Adrenal gland (tissue), 19 donors: ENCODE measurements at places on chromosomes 12 and 14. TPM values are rescaled to one million over a fixed set of nuclear protein-coding genes. Genes with fewer than 3 reads are reported as not detected.

- no peak overlapping the region for H3K4me3 ChIP-seq
- peaks cover 15% of the 10 kb centered on the region for H3K4me1 ChIP-seq
- peak overlapping the region; percentile 13 for H3K27ac ChIP-seq
- no peaks in the 10 kb centered on the region for H3K36me3 ChIP-seq
These were observed 7.3 kb downstream of the MSI1 start for GRCh38 chr12:120361506-120362208.

GRCh38 chr14:54188064-54188666 lies 208.6 kb upstream of the CDKN3 start:
- H3K4me3 ChIP-seq, result no peak overlapping the region
- H3K4me1 ChIP-seq, result no peaks in the 10 kb centered on the region
- no peak overlapping the region for H3K27ac ChIP-seq
- H3K36me3 ChIP-seq, result no peaks in the 10 kb centered on the region
- no peak for DNase-seq
- H3K27me3 ChIP-seq, result no peaks in the 10 kb centered on the region

DNA sequence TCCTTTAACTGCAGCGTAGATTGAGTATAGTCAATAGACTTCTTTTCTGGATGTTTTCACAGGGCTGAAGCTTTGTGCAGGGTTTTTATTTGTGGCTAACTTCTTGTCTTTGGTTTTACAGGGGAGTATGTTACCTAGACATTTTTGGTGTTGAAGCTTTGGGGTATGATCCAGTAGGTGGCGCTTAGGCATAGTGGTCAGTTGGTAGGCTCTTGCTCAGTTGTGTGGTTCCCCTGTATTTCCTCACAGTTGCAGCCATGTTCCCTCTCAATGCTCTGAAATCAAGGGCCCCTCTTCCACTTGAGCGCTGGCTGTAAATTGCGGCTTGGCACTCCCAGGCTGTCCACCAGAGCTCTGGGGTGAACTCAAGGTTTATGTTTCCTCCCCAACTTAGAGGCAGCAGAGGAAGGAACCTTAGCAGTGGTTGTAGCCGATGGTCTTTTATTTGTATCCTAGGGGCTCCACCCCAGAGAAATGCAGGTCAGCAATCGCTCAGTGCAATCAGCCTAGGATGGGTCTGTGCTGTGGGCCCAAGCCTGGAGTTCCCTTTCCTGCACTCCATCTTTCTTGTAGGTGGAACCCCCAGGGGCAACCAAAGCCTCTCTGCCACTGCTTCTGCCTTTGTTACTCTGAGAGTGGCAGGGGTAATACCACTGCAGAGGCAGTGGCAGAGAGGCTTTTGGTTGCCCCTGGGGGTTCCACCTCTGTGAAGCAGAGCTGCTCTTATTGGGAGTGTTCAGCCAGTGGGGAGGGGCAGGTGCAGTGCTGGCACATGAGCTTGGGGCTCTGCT lies 55.1 kb downstream of the CMAS start:
- H3K27me3 ChIP-seq, result no peaks in the 10 kb centered on the region
- H3K36me3 ChIP-seq, result no peaks in the 10 kb centered on the region
- no peaks in the 10 kb centered on the region for H3K4me1 ChIP-seq
- peak; percentile 75 for DNase-seq
- H3K4me3 ChIP-seq, result no peak overlapping the region

DNA sequence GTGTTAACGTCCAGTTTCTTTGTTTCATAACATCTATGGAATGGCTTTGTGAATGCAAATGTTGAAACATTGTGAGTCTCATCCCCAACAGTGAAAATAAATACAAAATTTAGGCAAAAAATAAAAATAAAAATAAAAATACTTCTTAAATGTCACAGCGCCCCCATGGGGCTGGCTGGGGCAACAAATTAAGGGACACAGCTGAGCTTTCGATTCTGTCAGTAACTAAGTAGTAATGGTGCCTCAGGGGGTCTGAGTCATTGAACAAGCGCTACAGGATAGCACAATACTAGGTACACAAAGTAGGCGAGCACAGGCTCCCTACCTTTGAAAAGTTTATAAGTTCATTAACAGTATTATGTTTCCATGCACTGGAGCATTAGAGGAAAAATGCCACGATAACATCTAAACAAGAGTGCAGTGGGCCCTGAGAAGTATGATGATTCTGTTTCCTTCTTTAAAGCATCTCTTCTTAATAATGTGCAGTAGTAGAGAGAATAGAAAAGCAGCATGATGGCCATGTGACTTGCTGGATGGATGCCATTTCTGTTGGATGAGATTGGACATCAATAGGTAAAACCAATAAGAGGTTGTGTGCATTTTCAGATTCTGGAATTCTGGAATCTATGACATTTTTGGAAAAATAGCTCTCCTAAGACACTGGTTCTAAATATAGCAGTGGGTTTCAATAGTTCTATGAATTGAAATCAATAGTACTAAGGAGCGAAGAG lies 667.2 kb downstream of the DIO2 start:
- no peaks in the 10 kb centered on the region for H3K4me1 ChIP-seq
- no peak overlapping the region for H3K4me3 ChIP-seq
- H3K36me3 ChIP-seq, result no peaks in the 10 kb centered on the region
- H3K27me3 ChIP-seq, result no peaks in the 10 kb centered on the region
- H3K27ac ChIP-seq, result no peak overlapping the region
- DNase-seq, result no peak

DNA sequence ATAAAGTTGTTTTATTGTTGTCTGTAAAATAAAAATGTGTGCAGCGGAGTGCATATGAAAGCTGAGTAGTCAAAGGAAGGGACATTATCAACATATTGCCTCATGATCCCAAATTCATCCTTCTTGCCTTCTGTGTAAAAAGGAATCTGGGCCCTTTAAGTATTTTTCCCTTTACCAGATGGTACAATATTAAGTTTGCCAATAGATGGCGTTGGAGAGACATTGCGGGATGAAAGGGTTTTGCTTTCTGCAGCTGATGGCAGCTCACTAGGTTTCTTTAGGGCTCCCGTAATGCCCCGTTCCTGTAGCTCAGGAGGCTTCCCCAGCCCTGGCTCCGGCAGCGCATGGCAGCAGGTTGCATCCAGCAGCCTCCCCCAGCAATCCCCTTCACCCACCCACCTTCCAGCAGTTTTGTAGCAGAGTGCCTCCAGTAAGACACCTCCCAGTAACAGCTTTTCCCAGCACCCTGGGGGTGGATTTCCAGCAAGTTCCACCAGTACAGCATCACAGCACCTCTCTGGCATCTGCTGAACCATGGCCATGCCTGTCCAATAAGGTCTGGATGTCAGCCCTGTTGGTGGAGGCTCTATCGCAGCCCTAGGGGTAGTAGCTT lies 354.4 kb downstream of the MED13L start:
- no peaks in the 10 kb centered on the region for H3K4me1 ChIP-seq
- H3K27ac ChIP-seq, result no peak overlapping the region
- no peak overlapping the region for H3K4me3 ChIP-seq
- DNase-seq, result no peak
- H3K36me3 ChIP-seq, result no peaks in the 10 kb centered on the region

The ASPG gene
- total RNA-seq, result 4.7 TPM

DNA sequence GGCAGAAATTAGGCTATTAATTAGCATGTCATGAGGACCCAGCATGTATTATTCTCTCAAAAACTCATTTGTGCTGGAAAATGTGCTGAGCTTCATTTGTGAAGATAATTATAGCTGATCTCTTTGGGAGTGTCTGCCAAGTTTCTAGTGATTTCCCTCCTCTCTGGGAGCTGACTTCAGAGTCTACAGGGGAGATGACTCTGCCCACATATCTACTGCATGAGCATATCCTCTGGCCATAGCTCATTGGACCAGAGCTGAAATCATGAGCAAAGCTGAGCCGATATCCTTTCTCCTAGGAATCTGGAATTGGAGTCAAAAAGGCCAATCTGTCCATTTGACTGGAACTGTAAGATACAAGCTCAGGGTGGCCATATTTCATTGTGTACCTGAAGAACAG lies 5.9 kb downstream of the CCDC198 start:
- no peak overlapping the region for H3K27ac ChIP-seq
- H3K36me3 ChIP-seq, result no peaks in the 10 kb centered on the region
- no peak for DNase-seq
- H3K27me3 ChIP-seq, result no peaks in the 10 kb centered on the region
- H3K4me1 ChIP-seq, result peaks cover 5% of the 10 kb centered on the region

GRCh38 chr14:99322731-99323599 lies 51.0 kb upstream of the BCL11B start:
- no peaks in the 10 kb centered on the region for H3K36me3 ChIP-seq
- DNase-seq, result no peak
- H3K4me1 ChIP-seq, result no peaks in the 10 kb centered on the region
- no peak overlapping the region for H3K27ac ChIP-seq
- H3K27me3 ChIP-seq, result no peaks in the 10 kb centered on the region

- no peak overlapping the region for H3K4me3 ChIP-seq
- no peaks in the 10 kb centered on the region for H3K36me3 ChIP-seq
- no peaks in the 10 kb centered on the region for H3K4me1 ChIP-seq
- no peak overlapping the region for H3K27ac ChIP-seq
- DNase-seq, result no peak
These were observed 40.1 kb upstream of the DDHD1 start for GRCh38 chr14:53193193-53193592.

The TAS2R8 gene
- total RNA-seq, result 0.18 TPM

The COL2A1 gene
- 0.14 TPM for total RNA-seq

DNA sequence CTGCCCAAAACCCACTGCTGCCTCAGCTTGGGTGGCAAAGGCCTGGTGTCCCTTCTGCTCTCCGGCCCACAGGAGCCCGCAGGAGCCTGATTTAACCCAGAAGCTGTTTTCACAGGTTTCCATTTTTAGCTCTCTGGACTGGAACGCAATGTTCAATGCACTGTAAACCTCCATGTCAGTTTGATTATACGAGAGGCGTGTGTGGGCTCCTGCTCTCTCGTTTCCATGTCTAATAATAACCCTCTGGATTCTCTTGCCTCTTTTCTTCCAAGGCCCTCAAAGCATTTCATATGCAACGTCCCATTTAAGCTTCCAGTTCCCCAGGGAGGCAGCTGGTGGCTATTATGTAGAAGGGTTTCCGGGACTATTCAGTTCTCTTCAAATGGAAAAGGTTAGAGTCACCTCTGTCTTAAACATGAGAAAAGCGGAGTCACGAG lies 161.1 kb downstream of the SUDS3 start:
- no peaks in the 10 kb centered on the region for H3K27me3 ChIP-seq
- no peak overlapping the region for H3K4me3 ChIP-seq
- DNase-seq, result no peak

The TCP11L2 gene
- total RNA-seq, result 59.0 TPM

The KRT2 gene
- not detected for total RNA-seq

The CEBPE gene
- not detected for total RNA-seq

The CDC42BPB gene
- 108 TPM for total RNA-seq

DNA sequence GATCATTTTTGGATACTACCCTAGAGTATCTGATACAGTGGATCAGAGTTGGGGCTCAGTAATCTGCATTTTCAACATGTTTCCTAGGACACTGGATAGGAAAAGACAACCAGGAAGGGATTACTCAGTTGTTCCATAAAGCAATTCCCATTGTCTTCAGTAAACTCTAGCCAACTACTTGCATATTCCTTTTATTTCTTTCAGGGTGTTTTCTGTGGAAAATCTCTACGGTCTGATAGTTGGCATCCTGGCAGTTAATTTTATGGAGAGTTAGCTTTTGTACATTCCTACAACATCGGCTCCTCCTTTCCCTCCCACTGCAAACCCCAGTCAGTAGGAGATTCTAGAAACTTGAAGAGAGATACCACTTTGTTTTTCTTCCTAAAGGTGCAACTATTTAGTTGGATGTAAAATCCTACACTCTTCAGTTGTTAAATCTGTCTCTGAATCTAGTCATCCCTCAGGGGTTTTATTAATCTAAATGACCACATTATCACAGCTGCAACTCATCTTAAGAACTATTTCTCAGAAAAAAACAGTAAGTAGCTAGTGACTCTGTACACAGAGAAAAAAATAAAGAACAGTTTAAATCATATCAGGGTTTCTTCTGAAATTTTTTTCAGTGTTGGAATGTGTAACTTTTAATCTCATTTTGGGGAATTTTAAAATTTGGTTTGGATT lies 103.9 kb downstream of the PDE3A start:
- H3K4me3 ChIP-seq, result no peak overlapping the region
- no peaks in the 10 kb centered on the region for H3K36me3 ChIP-seq
- H3K4me1 ChIP-seq, result no peaks in the 10 kb centered on the region
- DNase-seq, result no peak

DNA sequence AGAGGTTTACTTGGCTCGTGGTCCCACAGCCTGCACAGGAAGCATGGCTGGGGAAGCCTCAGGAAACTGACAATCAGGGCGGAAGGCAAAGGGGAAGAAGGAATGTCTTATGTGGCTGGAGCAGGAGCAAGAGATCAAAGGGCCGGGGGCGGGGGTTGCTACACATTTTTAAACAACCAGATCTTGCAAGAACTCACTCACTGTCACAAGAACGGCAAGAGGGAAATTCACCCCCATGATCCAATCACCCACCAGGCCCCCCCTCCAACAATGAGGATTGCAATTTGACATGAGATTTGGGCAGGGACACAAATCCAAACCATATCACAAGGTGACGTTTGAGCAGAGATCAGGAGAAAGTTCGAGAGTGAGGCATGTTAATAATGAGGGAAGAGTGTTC lies 163.7 kb upstream of the RPH3A start:
- no peak overlapping the region for H3K27ac ChIP-seq
- H3K4me3 ChIP-seq, result no peak overlapping the region
- H3K4me1 ChIP-seq, result no peaks in the 10 kb centered on the region
- peaks cover 2% of the 10 kb centered on the region for H3K27me3 ChIP-seq
- no peak for DNase-seq

DNA sequence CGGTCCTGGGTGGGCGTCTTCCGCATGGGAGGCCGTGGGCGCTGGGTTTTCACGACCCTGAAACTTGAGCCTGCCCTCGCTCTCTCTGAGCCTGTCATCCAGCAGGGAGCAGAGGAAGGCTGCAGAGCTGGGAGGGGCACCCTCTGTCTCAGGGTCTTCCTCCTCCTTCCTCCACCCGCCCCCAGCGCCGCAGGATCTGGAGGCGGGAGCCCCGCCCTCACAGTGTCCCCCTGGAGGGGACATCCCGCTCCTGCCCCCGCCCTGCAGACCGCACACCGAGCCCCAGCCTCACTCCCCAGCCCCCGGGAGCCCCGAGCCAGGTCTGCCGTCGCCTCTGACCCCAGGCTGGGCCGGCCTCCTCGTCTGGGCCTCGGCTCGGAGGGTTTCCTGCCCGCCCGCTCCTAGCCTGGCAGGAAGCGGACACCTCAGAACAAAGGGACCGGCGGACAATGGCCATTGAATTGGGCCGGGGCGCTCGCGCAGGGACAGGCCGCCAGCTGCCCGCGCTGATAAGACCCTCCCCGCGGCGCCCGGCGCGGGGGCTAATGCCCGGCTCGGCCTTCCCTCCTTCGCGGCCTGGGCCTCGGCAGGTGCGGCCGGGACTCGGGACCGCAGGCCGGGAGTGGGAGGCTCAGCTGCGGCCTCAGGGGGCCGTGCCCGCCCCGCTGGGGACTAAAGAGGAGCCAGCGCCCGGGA lies 15.3 kb upstream of the NUDT14 start:
- peaks cover 50% of the 10 kb centered on the region for H3K27me3 ChIP-seq
- no peaks in the 10 kb centered on the region for H3K36me3 ChIP-seq
- peak; percentile 43 for DNase-seq
- no peak overlapping the region for H3K27ac ChIP-seq
- H3K4me1 ChIP-seq, result peaks cover 8% of the 10 kb centered on the region

The NRIP2 gene
- 2.7 TPM for total RNA-seq

GRCh38 chr12:5429741-5430557 lies 2.0 kb upstream of the NTF3 start:
- H3K4me3 ChIP-seq, result no peak overlapping the region
- no peaks in the 10 kb centered on the region for H3K36me3 ChIP-seq
- DNase-seq, result no peak
- no peak overlapping the region for H3K27ac ChIP-seq
- peaks cover 26% of the 10 kb centered on the region for H3K27me3 ChIP-seq

The USP5 gene
- total RNA-seq, result 123 TPM

The BMAL2 gene
- 1.5 TPM for total RNA-seq
